ENCODE measurements at places on chromosomes 13 and 19.

DNA sequence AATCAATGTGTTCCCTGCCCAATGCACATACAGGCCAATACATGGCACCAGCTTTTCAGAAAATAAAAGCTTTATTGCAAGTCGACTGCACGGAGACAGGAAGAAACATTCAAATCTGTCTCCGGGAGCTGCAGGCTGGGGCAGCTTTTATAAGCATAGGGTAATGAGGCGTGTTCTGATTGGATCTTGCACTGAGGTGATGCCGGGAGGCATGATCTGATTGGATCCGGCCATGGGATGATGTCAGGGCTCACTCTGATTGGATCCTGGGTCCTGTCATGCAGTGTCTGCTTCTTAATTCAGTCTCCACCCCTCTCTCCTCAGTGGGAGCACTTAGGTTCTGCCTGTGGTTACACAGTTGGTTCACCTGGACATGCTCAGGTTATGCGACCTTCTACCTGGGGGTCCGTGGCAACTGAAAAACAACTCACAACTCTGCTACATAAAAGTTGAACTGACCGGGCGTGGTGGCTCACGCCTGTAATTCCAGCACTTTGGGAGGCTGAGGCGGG lies 11.8 kb upstream of the FBN3 start:
- no peak for DNase-seq

GRCh38 chr19:43407416-43408005 lies 7.2 kb upstream of the TEX101 start:
- no peak for DNase-seq

- DNase-seq: no peak
These were observed at the start of gene IQCN for GRCh38 chr19:18274219-18274780. TSS of gene IQCN (minus strand) at chr19:18274452. CDS start at chr19:18269478, 4,974 bp downstream.

DNA sequence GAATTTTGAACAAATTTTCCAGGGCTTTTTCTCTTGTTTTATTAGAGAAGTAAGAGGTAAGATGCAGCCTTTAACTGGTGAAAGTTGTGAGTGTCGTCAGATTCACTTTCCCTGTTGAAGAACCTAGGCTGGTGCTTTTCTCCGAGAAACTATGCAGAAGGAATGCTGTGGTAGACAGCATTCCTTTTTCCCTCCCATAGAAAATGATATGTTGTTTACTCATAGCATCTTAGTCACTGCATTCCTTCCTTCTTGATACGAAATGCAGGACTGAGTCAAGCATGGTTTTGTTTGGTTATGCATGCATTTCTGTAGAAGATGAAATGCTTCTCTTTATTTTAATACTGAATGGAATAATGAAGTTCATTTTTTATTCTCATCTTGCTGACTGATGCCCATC lies 3.4 kb downstream of the ITGBL1 start:
- DNase-seq: peak; percentile 72

DNA sequence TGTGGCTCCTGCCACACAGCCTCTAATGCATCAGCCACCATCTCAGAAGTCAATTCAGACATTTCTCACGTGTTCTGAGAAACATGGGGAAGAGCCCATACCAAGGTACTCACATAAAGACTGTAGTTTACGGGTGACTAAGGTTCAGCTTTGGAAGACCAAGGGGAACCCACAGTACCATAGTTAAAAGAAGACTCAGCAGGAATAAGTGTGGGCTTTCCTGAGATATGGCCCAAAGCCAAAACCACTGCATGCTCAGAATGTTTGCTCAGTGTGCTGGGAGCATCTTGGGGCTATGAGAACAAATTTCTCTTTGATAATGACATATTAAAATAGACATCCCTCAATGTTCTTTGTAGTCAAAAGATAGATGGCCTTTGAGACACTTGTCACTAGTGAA lies 283.8 kb downstream of the DCT start:
- DNase-seq: peak; percentile 17

- no peak for DNase-seq
These were observed 154.7 kb downstream of the USP12 start for GRCh38 chr13:27016875-27017274.

- DNase-seq: no peak
These were observed 225.5 kb upstream of the IPO5 start for GRCh38 chr13:97727991-97728390.

DNA sequence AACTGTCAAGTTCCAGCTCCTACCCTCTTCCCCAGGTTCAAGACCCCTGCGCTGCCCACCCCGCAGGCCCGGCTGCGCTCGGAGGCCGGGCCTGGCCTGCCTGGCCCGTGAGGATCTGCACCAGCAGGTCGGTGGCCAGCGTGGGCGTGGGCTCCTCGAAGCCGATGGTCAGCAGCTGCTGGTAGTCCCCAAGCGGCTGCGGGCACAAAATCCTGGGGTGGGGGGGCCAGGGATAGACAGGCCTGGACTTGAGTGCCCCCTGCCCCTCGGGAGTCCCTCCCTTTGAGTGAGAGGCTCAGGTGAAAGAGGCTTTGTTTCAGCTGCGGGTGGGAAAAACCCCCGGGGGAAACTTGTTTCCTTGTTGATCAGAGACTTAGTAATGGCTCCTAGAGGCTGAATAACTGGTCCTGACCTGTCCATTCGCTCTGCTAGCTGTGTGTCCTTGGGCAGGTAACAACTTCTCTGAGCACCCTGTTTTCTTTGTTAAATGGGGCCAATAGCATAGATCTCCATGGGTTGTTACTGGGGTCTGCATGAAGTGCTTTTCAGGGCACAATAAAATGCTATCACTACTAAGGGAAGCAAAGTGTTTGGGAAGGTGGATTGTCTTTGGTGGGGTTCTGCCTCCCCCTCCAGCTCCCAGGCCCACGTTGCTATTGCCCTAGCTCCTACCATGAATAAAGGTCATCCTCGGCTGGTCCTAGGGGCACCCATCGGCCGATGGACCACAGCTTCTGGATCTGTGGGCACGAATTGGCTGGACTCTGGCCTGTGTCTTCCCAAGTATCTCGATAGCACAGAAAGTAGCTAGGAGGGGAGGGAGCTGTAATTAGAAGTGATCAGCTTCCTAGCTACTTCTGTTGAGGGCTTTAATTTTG lies 3.5 kb downstream of the C19orf67 start:
- DNase-seq: no peak

DNA sequence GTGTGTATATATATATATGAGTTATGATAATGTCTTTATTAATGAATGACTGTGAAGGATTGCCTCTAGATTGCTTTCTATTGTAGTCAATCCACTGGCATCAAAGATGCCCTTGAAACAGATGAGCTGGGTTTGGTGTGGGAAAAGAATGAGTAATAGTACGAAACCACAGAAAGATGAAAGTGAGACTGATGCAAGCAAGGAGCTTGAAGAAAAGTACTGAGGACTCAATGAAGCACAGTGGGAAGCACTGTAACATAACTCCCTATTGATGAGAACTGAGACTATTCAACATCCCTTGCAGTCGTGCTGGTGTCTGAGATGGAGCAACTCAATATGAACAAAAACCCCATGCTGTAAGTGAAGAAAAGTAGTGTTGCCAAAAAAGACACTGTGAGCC lies 1794.2 kb downstream of the SLITRK5 start:
- DNase-seq: no peak

DNA sequence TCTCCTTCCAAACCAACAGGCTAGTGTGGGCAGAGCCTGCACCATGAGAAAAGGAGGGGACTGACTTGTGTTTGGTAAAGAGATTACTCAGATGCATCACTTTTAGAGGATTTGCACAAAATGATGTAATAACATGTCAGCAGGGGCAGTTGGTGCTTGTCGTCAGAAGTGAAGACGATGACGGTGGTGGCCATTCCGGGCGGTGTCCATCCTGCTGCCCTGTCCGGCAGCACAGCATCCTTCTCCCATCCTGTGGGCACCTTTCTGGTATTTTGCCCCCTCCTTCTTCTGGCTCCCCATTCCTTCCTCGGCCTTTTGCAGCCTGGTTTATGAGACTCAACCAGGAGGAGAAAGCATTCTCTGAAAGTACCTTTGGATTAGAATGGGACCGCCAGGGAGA lies 160.1 kb downstream of the TEX29 start:
- no peak for DNase-seq

DNA sequence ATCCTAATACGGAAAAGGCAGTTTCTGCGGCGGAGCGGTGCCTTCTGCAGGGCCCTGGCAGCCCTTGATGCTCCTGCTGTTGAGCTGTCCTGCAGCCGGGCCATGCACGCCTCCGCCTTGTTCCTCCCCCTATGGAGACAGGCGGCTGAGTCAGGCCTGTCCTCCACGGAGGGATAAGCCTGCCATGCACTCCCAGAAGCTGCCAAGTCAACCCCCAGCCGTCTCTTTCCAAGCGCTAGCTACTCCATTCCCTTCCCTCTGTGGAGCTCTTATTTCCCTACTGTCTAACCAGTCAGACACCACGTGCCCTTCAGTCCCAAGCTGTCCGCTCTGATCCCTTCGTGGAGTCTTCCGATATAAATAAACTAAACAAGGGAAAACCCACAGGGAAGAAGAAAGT lies 197.0 kb downstream of the COL4A1 start:
- DNase-seq: peak; percentile 93

DNA sequence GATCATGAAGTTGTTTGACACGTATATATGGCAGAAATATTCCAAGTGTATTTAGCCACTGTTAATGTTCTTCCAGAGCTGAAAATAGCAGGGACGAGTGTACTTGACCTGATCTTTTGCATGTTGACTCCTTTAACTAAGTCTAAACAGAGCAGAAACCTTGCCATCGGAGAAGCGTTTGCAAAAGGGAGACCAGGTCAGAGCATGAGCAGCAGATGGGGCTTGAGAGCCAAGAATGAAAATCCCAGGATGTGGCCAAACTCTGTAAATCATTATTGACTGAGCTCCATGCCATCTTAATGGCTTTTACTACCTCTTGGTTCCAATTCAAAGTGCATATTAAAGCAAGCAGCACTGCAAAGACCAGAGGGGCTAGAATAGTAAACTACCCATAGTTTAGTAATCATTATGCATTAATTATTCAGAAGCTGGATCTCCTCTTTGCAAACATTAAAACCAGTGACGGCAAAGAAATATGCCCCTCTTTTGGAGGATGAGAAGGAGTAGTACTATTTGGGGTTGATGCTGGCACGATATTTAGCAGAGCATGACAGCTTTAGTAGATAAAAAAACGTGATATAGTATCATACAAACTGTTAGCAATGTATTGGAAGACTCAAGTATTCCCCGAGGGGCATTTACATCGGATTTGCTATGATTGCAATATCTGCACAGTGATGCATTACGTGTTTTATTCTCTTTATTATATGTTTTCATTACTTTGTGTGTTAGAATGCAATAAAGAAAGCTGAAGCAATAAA lies 55.7 kb downstream of the FAM216B start:
- DNase-seq: no peak

- no peak for DNase-seq
These were observed 89.5 kb upstream of the RFC3 start for GRCh38 chr13:33728271-33729037.

DNA sequence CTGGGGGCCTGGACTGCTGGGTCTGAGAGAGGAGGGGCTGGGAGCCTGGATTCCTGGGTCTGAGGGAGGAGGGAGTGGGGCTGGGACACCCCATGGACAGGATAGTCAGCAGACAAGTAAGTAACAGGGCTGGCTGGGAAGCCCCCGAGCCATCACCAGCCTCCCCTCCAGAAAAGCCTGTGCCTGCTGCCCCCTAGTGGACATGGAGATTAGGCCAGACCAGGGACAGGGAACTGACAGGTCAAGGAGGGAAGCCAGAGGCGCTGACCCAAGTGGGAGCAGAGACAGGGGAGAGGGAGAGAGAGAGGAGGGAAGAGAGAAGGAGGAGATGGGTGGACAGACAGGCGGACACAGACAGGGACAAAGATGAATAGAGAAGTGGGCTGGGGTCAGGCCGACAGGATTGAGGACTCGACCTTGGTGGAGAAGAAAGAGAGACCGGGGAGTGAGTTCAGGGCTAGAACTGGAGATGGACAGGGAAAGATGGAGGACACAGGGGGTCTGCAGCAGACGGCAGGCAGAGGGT lies 6.7 kb upstream of the ERFL start:
- DNase-seq: peak; percentile 83

- DNase-seq: peak; percentile 31
These were observed 40.0 kb downstream of the ESD start for GRCh38 chr13:46756977-46757376.

DNA sequence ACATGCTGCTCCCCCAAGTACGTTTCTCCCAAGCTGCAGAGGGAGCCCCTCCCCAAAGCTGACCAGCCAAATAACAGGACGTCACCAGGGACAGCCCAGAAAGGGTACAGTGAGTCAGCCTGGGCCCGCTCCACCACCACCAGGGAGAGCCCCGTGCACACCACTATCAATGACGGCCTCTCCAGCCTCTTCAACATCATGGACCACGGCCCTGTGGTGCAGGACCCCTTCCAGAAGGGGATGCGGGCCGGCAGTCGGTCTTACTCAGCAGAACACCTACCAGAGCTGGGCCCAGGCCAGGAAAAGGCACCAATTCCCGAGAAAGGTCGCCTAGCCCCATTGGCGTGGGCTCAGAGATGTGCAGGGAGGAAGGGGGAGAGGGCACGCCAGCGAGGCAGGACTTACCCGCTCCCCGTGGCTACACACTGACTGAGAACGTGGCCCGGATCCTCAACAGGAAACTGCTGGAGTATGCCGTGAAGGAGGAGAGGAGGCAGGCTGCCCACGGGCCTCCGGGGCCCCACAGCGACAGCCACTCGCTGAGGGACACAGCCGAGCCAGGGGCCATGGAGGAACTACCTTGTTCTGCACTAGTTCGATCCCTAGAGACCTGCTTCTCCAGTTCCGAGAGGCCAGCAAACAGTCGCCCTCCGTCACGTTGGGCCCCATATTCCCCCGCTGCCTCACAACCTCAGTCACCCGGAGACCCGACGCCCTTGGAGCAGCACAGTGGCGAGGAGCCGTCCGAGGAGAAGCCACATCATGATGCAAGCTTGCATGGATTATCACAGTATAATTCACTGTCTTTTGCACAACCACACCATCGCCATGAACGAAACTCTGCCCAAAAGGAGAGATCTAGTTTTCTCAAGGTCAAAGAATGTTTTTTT lies 815.9 kb upstream of the KLHL1 start:
- no peak for DNase-seq

GRCh38 chr13:86684402-86684801 lies 885.2 kb upstream of the SLITRK6 start:
- DNase-seq: no peak

DNA sequence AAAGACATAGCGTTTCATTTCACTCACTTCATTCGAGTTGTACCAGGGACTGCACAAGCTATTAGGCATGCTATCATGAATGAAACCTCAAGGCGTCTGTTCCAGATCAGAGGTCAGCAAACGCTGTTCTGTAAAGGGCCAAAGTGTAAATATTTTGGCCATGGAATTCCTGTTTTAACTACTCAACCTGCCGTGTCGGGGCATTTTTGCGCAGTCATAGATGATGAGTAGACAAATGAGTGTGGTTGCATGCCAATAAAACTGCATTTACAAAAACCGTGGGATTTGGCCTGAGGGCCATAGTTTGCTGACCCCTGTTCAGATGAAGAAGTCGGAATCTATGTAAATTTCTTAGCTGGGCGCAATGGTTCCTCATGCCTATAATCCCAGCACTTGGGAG lies 6.5 kb downstream of the INSR start:
- no peak for DNase-seq

Data from hepatic stellate cell (primary cell).